Chondrocyte (in vitro differentiated cells): ENCODE measurements at places on chromosomes 2 and 18. TPM values are rescaled to one million over a fixed set of nuclear protein-coding genes. Genes with fewer than 3 reads are reported as not detected.

Gene CCDC68
- not detected in 3 replicates for total RNA-seq

- H3K4me3 ChIP-seq: no peak overlapping the region
- no peaks in the 10 kb centered on the region for H3K4me1 ChIP-seq
- no peaks in the 10 kb centered on the region for H3K36me3 ChIP-seq
- peaks cover 10% of the 10 kb centered on the region for H3K27me3 ChIP-seq
- no peak overlapping the region for H3K27ac ChIP-seq
- DNase-seq: no peak
Measured at GRCh38 chr18:59478591-59478990, 119.5 kb upstream of the LMAN1 start.

Gene XRCC5
- 154 to 236 TPM (median 158 TPM) in 3 replicates for total RNA-seq

Gene KCNG3
- total RNA-seq: 0.05 TPM in 1 of 3 replicates, not detected in the others

Gene IL1F10
- not detected in 3 replicates for total RNA-seq

DNA sequence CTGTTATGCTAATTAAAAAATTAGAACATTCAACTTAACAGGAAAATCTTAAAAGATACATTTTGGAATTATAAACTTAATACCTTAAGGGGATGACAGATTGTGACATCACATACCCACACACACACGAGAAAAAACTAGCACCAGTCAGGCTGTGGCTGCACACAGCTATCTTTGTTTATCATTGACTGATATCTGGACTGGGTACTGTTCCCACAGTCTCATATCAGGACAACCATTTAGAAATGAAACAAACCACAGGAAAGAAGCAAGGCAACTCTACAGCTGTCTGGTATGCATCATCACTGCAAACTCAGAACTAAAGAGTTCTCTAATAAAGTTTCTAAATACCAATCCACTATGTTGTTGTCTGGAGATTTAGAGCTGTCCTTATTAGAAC, 210.9 kb upstream of the SMAD7 start:
- no peak overlapping the region for H3K4me3 ChIP-seq
- peak overlapping the region; percentile 51 for H3K27ac ChIP-seq
- H3K27me3 ChIP-seq: no peaks in the 10 kb centered on the region

- peak overlapping the region; percentile 8 for H3K4me3 ChIP-seq
- no peaks in the 10 kb centered on the region for H3K27me3 ChIP-seq
- no peak for DNase-seq
- H3K36me3 ChIP-seq: no peaks in the 10 kb centered on the region
- peaks cover 32% of the 10 kb centered on the region for H3K4me1 ChIP-seq
Measured at GRCh38 chr2:9703701-9704221, 73.0 kb upstream of the YWHAQ start.

GRCh38 chr2:234137400-234138014, 87.0 kb downstream of the SPP2 start:
- H3K27ac ChIP-seq: peak overlapping the region; percentile 32
- peaks cover 39% of the 10 kb centered on the region for H3K4me1 ChIP-seq
- no peak overlapping the region for H3K4me3 ChIP-seq
- DNase-seq: no peak
- H3K27me3 ChIP-seq: no peaks in the 10 kb centered on the region

Gene C2orf66
- 0.89 TPM in 1 of 3 replicates, not detected in the others for total RNA-seq

DNA sequence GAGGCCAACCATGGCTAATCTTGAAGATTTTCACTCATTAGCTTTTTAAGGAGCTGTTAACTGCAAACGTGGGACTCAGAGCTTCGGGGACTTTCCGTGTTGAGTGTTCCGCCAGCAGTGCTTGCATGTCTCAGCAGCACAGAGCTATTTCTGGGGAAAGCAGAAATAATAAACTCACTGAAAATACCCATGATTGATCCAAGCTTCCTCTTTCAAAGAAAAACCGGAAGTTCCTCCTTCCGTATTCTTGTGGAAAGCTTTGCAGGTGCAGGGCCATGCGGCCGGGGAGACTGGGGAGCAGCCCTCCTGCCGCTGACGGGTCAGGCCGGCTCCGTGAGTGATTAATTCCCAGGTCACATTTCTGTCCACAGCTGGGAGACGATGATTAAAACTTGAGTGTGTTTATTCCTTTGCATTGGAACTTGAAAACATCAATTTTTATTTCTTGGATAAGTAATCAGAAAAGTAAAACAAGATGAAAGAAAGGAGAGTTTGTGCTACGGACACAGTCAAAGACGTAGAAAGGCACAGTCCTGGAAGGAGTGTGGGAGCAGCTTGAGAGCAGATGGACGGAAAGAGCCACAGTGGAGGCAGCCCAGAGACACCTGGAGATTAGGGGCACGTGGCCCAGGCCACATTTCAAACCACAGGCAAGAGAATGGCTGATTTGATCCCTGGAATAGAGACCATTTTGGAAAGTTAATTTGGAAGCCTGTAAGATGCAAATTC, 54.2 kb upstream of the CTDP1 start:
- H3K27ac ChIP-seq: no peak overlapping the region
- DNase-seq: peak; percentile 62
- peaks cover 4% of the 10 kb centered on the region for H3K4me1 ChIP-seq

- no peak overlapping the region for H3K4me3 ChIP-seq
- H3K27ac ChIP-seq: no peak overlapping the region
- no peak for DNase-seq
- no peaks in the 10 kb centered on the region for H3K4me1 ChIP-seq
- H3K27me3 ChIP-seq: peaks cover 8% of the 10 kb centered on the region
Measured at GRCh38 chr2:155310589-155310988, 612.1 kb downstream of the KCNJ3 start.

DNA sequence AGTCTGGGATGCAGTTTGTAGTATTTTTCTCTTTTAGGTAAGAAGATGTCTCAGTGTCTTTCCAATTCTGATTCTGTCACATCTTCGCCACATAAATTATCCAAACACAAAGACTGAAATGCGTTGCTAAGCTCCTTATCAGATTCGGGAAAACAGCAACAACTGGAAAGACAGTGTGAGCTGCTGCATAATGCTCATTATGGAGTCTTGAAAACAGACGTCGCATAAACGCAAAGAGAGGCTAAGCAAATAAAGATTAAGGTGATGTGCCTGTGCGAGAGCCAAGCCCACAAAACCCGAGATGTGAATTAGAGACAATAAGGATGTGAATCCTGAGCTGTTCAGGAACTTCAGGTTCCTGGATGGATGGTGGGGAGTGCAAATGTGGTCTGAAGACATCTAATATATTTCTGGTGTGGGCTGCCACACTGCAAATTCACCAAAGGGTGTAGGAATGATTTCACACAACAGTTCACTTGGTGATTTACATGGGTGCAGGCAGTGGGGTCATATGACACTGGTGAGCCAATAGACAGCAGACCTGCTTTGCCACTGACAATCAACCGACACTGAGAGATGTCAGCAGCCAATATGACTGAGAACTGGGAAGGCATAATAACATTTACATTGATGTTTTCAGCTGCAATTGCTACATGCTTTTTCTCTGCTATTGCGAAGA, 195.8 kb downstream of the MTX2 start:
- DNase-seq: no peak
- no peak overlapping the region for H3K4me3 ChIP-seq
- peaks cover 53% of the 10 kb centered on the region for H3K27me3 ChIP-seq
- H3K4me1 ChIP-seq: no peaks in the 10 kb centered on the region
- no peak overlapping the region for H3K27ac ChIP-seq

DNA sequence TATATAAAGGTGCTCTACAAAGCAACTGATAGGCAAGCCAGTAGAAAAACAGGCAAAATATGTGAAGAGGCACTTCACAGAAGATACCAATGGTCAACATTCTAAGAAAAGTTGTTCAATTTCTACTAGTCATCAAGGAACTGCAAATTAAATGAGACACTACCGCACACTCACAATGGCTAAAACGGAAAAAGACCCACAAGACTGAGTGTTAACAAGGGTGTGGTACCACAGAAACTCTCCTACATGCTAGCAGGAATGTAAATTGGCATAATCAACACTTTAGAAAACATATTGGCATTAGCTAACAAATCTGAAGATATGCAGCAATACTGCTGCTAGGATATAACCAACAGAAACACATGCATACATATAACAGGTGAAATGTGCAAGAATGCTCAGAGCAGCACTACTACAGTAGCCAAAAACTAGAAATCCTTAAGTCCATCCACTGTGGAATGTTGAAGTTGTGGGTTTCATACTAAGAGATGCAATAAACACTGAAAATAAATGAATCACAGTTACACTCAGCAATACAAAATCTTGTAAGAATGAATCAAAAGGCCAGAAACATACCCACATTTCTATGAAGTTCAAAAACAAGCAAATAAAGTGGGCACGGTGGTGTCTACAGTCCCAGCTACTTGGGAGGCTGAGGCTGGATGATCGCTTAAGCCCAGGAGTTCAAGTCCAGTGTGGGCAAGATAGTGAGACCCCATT, 9.2 kb downstream of the RNU4ATAC start:
- DNase-seq: no peak
- no peak overlapping the region for H3K27ac ChIP-seq
- no peaks in the 10 kb centered on the region for H3K36me3 ChIP-seq
- H3K27me3 ChIP-seq: no peaks in the 10 kb centered on the region

Gene SMAD2
- total RNA-seq: 122 to 151 TPM (median 149 TPM) in 3 replicates

DNA sequence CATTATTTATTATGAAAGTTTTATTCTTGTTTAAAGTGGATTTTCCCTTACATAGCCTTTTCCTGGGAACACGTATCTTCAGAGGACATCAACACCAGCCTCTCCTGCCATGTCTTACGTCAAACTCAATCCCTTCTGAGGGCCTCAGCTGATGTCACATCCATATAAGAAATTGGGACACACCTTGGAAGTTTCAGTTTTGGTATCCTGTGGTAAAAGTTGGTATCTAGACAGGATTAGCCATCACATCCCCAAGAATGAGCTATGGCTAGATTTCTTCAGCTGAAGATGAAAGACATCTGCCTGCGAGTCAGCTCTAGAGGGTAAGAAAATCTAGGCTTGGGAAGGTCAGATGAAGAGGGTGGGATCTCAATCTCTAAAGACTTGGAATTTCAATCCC, 75.8 kb upstream of the ZNF516 start:
- no peaks in the 10 kb centered on the region for H3K36me3 ChIP-seq
- no peak overlapping the region for H3K27ac ChIP-seq
- H3K27me3 ChIP-seq: no peaks in the 10 kb centered on the region
- H3K4me3 ChIP-seq: no peak overlapping the region
- H3K4me1 ChIP-seq: peaks cover 6% of the 10 kb centered on the region

Gene SMYD1
- total RNA-seq: not detected in 3 replicates

Gene FSIP2
- total RNA-seq: 1.7 to 6.6 TPM (median 4.5 TPM) in 3 replicates

DNA sequence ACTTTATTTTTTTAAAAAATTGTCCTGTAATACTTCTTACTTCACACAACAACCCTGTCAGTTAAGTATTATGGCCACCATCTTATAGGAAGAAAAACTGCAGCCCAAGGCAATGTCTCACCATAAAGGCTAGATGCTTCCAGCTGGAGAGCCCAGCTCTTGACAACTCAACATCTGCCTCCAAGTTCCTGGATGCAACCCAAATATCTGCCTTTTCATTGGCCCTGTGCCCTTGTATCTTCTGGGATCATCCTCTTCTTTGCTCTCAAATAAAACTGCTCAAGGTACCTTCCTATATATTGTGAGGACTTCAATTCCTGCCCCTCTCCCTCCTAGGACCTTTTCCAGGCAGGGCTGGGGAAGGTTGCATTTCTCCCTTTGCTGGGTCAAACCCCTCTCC, 69.5 kb downstream of the BIN1 start:
- peaks cover 9% of the 10 kb centered on the region for H3K4me1 ChIP-seq
- no peak overlapping the region for H3K27ac ChIP-seq
- H3K27me3 ChIP-seq: no peaks in the 10 kb centered on the region

DNA sequence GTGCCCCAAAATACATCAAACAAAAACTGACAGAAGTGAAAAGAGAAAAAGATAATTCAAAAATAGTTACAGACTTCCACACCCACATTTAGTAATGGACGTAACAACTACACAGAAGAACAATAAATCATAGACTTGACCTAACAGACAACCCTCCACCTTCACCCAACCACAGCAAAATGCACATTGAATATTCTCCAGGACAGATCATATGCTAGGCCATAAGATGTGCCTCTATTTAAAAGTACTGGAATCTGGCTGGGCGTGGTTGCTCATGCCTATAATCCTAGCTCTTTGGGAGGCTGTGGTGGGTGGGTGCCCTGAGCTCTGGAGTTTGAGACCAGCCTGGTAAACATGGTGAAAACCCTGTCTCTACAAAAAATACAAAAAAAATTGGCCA, 20.0 kb downstream of the SLC66A2 start:
- H3K4me3 ChIP-seq: no peak overlapping the region
- peaks cover 13% of the 10 kb centered on the region for H3K4me1 ChIP-seq
- H3K36me3 ChIP-seq: peaks cover 54% of the 10 kb centered on the region
- no peak for DNase-seq
- no peaks in the 10 kb centered on the region for H3K27me3 ChIP-seq

- no peak overlapping the region for H3K4me3 ChIP-seq
- H3K27me3 ChIP-seq: no peaks in the 10 kb centered on the region
- no peak for DNase-seq
Measured at GRCh38 chr2:60759654-60760053, 3.6 kb downstream of the PAPOLG start.

- no peaks in the 10 kb centered on the region for H3K36me3 ChIP-seq
- peaks cover 23% of the 10 kb centered on the region for H3K27me3 ChIP-seq
- H3K4me1 ChIP-seq: no peaks in the 10 kb centered on the region
- no peak overlapping the region for H3K27ac ChIP-seq
- H3K4me3 ChIP-seq: no peak overlapping the region
Measured at GRCh38 chr2:239790313-239790712, 234.8 kb downstream of the NDUFA10 start.

Gene PROKR1
- not detected in 3 replicates for total RNA-seq
